ENCODE measurements at places on chromosomes 16 and 17. TPM values are rescaled to one million over a fixed set of nuclear protein-coding genes. Genes with fewer than 3 reads are reported as not detected.

DNA sequence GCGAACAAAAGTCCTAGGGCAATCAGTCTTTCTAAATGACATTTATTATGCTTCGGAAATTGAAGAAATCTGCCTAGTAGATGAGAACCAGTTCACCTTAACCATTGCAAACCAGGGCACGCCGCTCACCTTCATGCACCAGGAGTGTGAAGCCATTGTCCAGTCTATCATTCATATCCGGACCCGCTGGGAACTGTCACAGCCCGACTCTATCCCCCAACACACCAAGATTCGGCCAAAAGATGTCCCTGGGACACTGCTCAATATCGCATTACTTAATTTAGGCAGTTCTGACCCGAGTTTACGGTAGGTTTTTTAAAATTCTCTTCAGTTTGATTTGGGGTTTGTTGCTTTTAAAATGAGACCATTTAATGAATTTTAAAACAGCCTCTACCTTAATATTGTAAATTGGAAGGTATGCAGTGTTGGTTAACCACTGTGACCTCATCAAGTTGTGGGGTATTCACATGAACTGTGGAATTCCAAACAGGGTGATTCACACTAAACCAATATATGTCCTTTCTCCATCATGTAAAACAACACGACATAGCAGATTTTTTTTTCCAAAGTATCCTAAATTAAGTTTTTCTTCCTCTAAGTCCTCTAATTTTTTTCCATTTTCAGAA, 6.2 kb upstream of the EVI2A start:
- H3K27ac ChIP-seq: no peak overlapping the region
- H3K4me3 ChIP-seq: no peak overlapping the region
- H3K36me3 ChIP-seq: peaks cover 3% of the 10 kb centered on the region
- DNase-seq: no peak
- no peaks in the 10 kb centered on the region for H3K4me1 ChIP-seq

- H3K36me3 ChIP-seq: no peaks in the 10 kb centered on the region
- no peaks in the 10 kb centered on the region for H3K27me3 ChIP-seq
- H3K4me1 ChIP-seq: peaks cover 16% of the 10 kb centered on the region
- H3K4me3 ChIP-seq: peak overlapping the region; percentile 14
Measured at GRCh38 chr17:27559506-27560481, 71.2 kb upstream of the LGALS9 start.

Gene CCL1
- not detected for total RNA-seq

GRCh38 chr16:66070140-66070917, 296.2 kb upstream of the CDH5 start:
- H3K4me3 ChIP-seq: no peak overlapping the region
- H3K27ac ChIP-seq: no peak overlapping the region
- no peaks in the 10 kb centered on the region for H3K36me3 ChIP-seq
- DNase-seq: peak; percentile 71
- H3K27me3 ChIP-seq: no peaks in the 10 kb centered on the region

GRCh38 chr16:87123356-87124001, 193.7 kb downstream of the C16orf95 start:
- no peaks in the 10 kb centered on the region for H3K4me1 ChIP-seq
- DNase-seq: no peak

Gene C1QTNF8
- not detected for total RNA-seq

GRCh38 chr17:81593105-81593871, 41.1 kb upstream of the FAAP100 start:
- H3K4me1 ChIP-seq: no peaks in the 10 kb centered on the region
- no peak overlapping the region for H3K4me3 ChIP-seq
- no peak for DNase-seq
- no peaks in the 10 kb centered on the region for H3K27me3 ChIP-seq

Gene RASD1
- total RNA-seq: 9.0 TPM

- H3K27me3 ChIP-seq: no peaks in the 10 kb centered on the region
- DNase-seq: no peak
Measured at GRCh38 chr16:77890075-77890474, 101.7 kb downstream of the VAT1L start.

Gene TLCD2
- 0.88 TPM for total RNA-seq

GRCh38 chr16:84024854-84025253, 17.7 kb downstream of the SLC38A8 start:
- H3K36me3 ChIP-seq: no peaks in the 10 kb centered on the region
- no peak overlapping the region for H3K27ac ChIP-seq
- H3K27me3 ChIP-seq: no peaks in the 10 kb centered on the region

Gene KCNH6
- total RNA-seq: not detected

DNA sequence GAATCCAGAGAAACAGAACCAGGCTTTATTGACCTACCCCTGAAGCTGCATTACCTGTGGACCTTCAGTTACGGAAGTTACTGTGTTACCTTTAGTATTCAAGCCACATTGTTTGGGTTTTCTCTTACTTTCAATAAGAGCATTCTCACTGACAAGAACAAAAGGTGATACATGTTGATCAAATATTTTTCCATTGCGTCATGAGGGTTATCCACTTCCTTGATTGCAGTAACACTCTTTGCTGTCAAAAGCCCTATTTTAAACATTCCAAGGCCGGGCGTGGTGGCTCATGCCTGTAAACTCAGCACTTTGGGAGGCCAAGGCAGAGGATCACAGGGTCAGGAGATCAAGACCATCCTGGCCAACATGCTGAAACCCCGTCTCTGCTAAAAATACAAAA, 28.6 kb upstream of the PAFAH1B1 start:
- H3K27me3 ChIP-seq: no peaks in the 10 kb centered on the region
- no peak overlapping the region for H3K4me3 ChIP-seq
- no peak overlapping the region for H3K27ac ChIP-seq
- no peaks in the 10 kb centered on the region for H3K36me3 ChIP-seq
- no peaks in the 10 kb centered on the region for H3K4me1 ChIP-seq
- DNase-seq: no peak

DNA sequence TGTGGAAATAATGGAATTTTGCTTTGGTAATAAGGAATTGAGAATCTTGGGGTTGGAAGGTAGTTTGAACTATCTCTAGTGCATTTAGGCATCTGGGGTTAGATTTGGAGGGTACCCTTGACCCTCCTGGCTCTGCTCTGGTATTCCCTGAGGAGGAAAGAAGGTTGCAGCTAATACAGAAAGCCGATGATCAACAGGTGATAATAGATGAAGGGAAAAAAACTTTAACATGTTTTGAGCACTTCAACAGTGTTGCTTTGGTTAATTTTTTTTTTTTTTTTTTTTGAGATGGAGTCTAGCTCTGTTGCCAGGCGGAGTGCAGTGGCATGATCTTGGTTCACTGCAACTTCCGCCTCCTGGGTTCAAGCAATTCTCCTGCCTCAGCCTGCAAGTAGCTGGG, 4.8 kb downstream of the KAT7 start:
- H3K27me3 ChIP-seq: no peaks in the 10 kb centered on the region
- H3K27ac ChIP-seq: no peak overlapping the region
- DNase-seq: no peak
- H3K4me1 ChIP-seq: peaks cover 5% of the 10 kb centered on the region

DNA sequence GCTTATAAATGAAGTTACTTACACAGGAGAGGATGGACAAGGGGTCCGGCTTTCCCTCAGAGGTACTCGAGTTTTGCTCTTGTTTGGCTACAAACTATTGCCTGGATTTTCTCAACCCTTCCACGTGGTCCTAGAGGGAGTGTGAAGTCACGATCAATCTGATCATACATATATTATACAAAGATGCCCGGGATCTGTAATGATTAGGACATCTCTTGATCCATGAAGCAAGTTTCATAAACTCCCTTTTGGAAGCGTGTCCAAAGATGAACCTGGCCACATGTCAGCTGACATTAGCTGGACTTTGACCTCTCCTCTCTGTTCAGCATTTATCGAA, 2.3 kb upstream of the CDH11 start:
- peak overlapping the region; percentile 94 for H3K27ac ChIP-seq
- no peaks in the 10 kb centered on the region for H3K4me1 ChIP-seq
- no peaks in the 10 kb centered on the region for H3K36me3 ChIP-seq
- peak overlapping the region; percentile 68 for H3K4me3 ChIP-seq

DNA sequence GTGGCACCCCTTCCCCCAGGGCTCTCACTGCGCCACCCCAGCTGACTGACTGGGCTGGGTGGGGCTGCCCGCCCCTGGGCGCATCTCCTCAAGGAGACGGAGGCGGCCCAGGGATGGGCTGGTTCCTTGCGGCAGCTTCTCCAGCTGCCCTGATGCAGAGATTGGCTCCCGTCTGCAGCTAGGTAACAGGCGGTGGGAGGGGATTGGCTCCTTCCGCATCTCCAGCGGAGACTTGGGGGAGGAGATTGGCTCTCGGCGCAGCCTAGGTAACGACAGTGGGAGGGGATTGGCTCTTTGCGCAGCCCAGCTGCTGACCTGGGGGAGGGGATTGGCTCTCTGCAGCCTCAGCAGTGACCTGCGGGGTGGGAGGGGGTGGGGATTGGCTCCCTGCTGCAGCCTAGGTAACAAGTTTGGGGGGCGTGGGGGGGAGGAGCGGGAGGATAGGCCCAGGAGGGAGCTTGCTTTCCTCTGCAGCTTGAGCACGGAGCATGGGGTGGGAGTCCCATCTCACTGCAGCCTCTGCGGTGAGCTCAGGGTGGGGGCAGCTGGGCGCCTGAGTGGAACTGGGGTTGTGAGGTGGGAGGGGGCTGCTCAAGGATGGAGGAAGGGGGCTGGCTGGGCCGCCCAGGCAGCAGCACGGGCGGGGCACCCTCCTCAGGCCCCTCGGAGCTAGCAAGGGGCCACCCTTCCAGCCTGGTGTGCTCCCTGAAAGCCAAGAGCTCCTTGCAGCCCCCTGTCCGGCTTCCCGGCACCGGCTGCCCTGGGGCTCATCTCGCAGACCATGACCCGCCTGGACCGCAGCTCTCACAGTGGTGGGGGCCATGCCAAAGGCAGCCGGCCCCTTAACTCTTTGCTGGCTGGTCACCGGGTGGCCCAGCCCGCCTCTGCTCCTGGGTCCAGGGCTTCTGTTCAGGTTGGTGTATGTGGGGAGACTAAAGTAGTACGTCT, 6.4 kb downstream of the NFE2L1 start:
- no peaks in the 10 kb centered on the region for H3K27me3 ChIP-seq
- H3K36me3 ChIP-seq: no peaks in the 10 kb centered on the region
- DNase-seq: peak; percentile 87

DNA sequence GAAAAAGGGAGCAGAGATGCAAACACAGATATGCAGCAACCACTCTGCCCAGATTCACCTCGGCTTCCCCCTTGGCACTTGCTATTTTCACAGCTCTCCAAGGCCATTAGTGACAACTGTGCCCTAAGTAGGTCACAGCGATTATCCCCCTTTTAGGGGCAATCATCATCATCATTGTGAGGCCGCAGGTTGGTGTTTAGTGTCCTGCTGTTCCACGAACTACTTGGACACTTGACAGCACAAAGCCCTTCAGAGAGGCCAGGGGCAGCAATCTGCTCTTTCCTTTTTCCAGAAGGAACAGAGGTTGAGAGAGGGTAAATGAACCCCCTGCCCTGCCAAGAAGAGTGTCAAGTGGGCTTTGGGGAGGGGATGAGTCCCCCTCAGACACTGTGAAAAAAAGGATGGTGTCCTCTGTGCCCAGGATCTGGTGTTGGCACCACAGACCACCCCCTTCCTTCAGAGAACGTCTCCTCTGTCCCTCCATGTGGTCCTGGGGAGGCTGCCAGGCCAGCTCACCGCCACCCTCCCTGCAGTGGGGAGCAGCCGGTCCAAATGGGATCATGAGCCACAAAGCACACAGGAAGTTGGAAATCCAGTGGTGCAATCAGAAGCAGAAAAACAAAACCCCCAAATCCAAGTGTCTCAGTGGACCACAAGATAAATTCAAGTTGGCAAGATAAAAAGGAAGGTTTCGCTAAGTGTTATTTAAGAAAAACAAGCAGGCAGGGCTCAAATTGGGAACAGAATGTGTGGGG, 78.4 kb upstream of the MED9 start:
- H3K27ac ChIP-seq: no peak overlapping the region
- no peaks in the 10 kb centered on the region for H3K27me3 ChIP-seq
- no peaks in the 10 kb centered on the region for H3K4me1 ChIP-seq
- no peak overlapping the region for H3K4me3 ChIP-seq
- H3K36me3 ChIP-seq: no peaks in the 10 kb centered on the region
- no peak for DNase-seq

DNA sequence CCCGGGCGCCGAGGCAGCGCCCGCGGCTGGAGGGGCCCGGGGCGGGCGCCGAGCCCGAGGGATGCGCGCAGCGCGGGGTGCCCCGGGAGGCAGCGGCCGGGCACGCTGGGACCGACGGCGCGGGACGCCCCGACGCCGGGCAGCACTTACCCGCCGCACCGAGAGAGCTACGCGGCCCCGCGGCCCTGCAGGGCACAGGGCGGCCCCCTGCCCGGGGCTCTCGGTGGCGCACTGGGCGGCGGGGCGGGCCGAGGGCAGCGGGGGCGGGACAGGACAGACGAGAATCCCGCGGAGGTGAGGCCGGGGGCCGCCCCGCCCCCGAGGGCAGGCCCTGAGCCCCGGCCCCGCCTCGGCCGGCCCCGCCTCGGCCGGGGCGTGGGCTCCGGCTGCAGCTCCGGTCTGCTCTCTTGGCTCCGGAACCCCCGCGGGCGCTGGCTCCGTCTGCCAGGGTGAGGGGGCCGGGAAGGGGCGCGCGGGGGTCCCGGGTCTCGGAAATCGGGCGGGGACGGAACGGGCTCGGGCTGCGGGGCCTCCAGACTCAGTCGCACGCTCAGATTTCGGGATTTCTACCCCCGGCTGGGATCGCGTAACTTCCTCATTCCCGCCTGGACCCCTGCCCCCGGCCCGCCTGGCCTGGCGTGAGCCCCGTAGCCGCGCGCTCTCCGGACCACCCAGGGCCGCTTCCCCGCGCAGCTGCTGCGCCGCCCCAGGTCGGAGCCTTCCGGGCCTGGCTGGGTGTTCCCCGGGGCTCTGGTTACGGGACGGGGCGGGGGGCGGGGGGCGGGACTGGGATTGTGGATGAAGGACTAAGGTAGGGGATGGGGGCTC, at the start of gene PLD2:
Gene PLD2 (plus strand): TSS at position 376 of the 828 bp plus-strand sequence. CDS start 621 bp downstream, outside the sequence.
- DNase-seq: peak; percentile 80
- H3K36me3 ChIP-seq: no peaks in the 10 kb centered on the region
- H3K27me3 ChIP-seq: no peaks in the 10 kb centered on the region
- peak within 1 kb of the TSS; percentile 74 for H3K27ac ChIP-seq
- no peaks in the 10 kb centered on the region for H3K4me1 ChIP-seq

- H3K36me3 ChIP-seq: no peaks in the 10 kb centered on the region
- H3K27ac ChIP-seq: no peak overlapping the region
- no peak for DNase-seq
- H3K4me1 ChIP-seq: no peaks in the 10 kb centered on the region
- no peak overlapping the region for H3K4me3 ChIP-seq
Measured at GRCh38 chr17:77770331-77771105, 188.0 kb upstream of the TNRC6C start.

Gene NGFR
- 1.8 TPM for total RNA-seq

Gene SLC38A8
- total RNA-seq: 1.3 TPM

GRCh38 chr17:6753546-6753945, 2.3 kb upstream of the XAF1 start:
- no peak overlapping the region for H3K4me3 ChIP-seq
- H3K27me3 ChIP-seq: no peaks in the 10 kb centered on the region
- H3K4me1 ChIP-seq: peaks cover 14% of the 10 kb centered on the region
- DNase-seq: no peak

Gene NR1D1
- total RNA-seq: 2.0 TPM

GRCh38 chr17:19311016-19311415, 51.5 kb downstream of the B9D1 start:
- H3K36me3 ChIP-seq: no peaks in the 10 kb centered on the region
- no peaks in the 10 kb centered on the region for H3K4me1 ChIP-seq
- no peak overlapping the region for H3K4me3 ChIP-seq
- H3K27me3 ChIP-seq: no peaks in the 10 kb centered on the region
- no peak for DNase-seq

- no peaks in the 10 kb centered on the region for H3K36me3 ChIP-seq
- no peak overlapping the region for H3K4me3 ChIP-seq
- H3K27ac ChIP-seq: no peak overlapping the region
- H3K27me3 ChIP-seq: no peaks in the 10 kb centered on the region
Measured at GRCh38 chr16:75774197-75774596, 47.9 kb upstream of the CPHXL start.

- no peaks in the 10 kb centered on the region for H3K4me1 ChIP-seq
- H3K4me3 ChIP-seq: no peak overlapping the region
- no peaks in the 10 kb centered on the region for H3K27me3 ChIP-seq
- H3K27ac ChIP-seq: no peak overlapping the region
- DNase-seq: no peak
Measured at GRCh38 chr16:89357055-89357816, 133.1 kb downstream of the ANKRD11 start.
